ENCODE measurements at places on chromosomes 4 and X.

- no peak for DNase-seq
Observed at GRCh38 chrX:153819384-153820040, 10.8 kb downstream of the PDZD4 start.

- no peak for DNase-seq
Observed at GRCh38 chrX:39718981-39719380, 378.8 kb downstream of the BCOR start.

DNA sequence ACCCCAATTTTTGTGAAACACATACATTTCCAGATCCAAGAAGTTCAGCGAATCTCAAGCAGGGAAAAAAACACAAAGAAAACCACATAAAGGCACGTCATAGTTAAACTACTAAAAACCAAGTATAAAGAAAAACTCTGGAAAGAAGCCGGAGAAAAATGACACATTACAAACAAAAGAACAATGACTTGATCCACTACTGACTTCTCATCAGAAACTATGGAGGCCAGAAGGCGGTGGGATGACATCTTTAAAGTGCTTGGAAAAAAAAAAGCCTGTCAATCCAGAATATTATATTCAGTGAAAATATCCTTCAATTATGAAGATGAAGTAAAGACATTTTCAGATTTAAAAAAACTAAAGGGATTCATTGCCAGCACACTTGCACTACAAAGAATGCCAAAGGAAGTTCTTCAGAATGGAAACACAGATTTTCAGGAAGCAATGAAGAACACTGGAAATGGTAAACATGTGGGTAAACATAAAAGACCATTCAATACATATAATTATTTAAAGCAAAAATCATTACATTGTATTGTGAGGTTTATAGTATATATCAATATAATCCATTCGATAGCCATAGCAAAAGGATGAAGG is 32.6 kb upstream of the PPP2R2C start:
- DNase-seq: no peak

DNA sequence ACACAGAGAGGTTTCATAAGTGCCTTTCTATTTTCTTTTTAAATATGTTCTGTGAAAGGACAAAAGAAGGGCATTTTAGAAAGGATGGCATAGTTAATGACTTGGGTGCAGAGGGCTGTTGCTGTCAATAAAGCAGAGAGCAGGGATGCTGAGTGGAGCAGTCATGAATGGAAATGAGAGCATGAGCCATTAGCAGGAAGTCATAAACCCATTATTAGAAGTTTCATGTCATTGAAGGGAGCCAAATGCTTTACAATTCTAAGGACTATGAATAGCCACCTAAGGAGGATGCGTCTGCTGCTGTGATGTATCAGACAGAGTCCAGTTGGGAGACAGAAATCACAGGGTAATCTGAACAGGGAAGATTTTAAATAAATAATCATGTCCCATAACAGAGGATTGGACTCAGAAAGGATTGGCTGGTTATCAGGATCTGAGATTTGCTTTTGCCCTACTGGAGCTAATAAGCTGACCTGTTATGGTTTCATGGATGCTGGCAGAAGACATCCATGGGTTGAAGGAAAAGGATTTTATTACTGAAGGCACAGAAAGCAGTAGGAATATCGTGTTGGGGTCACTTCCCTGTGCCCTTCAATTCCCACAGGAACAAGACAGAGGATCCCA is 47.5 kb upstream of the WDR19 start:
- DNase-seq: no peak

DNA sequence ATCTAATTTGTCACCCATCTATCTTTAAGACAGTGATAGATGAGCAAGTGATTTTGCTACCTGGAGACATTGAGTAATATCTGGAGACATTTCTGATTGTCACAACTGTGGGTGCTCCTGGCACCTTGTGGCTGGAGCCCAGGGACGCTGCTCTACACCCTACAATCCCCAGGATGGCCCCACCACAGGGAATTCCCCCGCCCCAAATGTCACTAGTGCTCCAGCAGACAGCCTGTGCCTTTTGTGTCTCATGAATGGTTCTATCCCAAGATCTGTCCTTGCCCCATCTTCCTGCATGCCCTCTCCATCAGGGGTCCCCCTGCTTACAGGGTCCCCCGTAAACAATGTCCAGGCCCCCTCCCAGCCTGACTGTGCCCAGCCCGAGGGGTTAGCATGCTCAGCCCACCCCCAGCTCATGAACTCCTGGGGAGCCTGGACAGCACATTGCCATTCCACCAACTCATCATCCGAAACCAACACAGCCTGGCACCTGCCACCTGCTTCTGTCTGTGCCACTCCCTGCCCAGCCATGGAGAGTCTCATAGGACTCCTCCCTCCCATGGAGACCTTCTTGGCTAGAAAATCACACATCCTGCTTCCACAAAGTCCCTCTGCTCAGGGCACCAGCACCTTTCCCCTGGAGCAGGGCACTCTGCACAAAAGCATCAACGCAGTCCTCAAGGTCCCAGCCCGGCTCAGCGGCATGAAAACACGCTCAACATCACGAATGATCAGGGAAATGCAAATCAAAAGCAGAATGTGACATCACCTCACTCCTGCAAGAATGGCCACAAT is 5.7 kb downstream of the P2RY8 start:
- DNase-seq: no peak

DNA sequence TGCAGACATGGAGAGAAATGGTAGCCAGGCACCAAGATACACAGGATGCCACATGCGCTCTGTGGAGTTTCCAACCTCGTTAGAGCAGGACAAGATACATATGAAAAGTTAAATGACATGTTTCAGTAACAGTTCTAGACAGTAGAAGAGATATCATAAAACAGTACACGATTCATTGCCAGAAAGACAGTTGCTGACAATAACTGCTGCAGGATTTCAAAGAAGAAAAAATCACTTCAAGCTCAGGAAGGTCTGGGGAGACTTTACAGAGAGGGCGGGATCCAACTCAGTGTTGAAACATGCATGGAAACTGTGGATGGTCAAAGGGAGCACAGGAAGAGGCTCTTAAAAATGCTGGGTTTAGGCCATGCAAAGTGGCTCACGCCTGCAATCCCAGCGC is 31.0 kb downstream of the DCTD start:
- no peak for DNase-seq

DNA sequence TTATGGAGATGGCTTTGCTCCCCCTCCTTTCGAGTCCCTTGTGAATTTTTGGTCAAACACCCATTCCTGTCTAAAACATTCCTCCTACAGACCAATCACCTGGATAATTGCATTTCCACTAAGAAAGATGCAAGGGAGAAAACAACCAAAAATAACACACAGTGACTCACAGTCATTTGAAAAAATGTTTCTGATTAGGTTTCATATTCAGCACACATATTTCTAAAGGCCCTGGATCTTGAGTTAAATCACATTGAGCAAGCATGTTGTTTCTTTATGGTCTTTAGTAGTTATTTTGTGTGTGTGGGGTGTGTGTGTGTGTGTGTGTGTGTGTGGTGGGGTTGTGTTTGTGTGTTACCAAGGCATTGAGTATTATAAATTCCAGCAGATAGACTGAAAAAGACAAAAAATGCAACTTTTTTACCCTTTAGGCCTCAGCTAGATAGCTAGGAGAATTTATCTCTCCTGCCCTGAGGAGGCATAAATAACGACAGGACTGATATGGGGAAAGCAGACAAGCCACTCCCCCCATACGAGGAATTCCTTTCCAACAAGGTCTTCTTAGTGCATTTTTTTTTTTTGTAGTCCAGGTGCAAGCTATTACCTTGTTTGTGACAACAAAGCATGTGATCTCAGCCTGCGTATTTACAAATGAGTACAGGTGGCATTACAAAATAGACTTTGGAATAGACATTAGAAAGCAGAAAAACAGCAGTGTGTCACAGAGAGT is 265.4 kb upstream of the ADGRL3 start:
- no peak for DNase-seq

GRCh38 chrX:107709266-107709806 is 66.3 kb downstream of the TSC22D3 start:
- DNase-seq: no peak

DNA sequence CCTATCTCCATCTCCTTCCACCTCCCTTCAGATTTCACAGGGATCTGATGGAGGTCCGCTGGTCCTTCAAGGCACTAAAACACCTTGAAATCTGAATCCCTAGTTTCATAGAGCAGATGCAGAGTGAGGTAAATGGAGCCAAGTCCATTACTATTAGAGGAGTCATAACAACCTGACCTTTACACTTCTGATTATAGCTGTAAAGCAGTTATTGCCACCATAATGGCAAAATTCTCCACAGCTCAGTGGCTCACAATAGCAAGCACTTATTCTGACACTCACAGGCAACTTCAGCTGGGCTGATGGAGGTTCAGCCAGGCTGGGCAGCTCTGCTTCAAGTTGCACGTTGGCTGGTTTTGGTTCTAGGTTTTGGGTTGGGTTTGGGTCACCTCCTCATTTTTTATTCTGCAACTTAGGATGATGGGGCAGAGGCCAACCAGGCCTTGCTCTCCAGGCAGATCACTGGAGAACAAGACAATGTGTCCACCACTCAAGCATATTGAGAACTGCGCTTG is 51.4 kb upstream of the LRAT start:
- DNase-seq: no peak

GRCh38 chr4:166123546-166123945 is 250.5 kb downstream of the TLL1 start:
- no peak for DNase-seq

DNA sequence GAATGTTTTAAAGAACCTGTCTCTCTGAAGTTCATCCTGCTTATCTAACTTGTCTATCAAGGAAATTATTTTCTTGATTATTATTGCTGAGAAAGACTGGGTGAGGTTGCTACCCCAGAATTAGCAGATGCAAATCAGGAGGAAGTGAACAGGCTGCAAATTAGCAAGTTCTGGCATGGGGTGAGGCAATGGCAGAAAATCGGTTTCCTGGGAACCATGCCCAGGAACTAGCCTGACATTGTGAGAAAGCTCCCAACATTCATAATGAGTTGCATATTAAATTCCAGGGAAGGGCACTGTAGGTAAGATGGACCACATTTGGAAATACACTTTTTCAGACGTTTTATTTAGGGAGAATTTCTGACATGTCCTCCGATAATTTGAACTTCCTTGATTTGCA is 11.6 kb downstream of the ARSF start:
- no peak for DNase-seq

GRCh38 chr4:119103263-119103662 is 32.4 kb upstream of the MYOZ2 start:
- no peak for DNase-seq

GRCh38 chr4:147981305-147981704 is 249.4 kb downstream of the ARHGAP10 start:
- no peak for DNase-seq

GRCh38 chrX:115939636-115940160 is 230.8 kb upstream of the AGTR2 start:
- no peak for DNase-seq

DNA sequence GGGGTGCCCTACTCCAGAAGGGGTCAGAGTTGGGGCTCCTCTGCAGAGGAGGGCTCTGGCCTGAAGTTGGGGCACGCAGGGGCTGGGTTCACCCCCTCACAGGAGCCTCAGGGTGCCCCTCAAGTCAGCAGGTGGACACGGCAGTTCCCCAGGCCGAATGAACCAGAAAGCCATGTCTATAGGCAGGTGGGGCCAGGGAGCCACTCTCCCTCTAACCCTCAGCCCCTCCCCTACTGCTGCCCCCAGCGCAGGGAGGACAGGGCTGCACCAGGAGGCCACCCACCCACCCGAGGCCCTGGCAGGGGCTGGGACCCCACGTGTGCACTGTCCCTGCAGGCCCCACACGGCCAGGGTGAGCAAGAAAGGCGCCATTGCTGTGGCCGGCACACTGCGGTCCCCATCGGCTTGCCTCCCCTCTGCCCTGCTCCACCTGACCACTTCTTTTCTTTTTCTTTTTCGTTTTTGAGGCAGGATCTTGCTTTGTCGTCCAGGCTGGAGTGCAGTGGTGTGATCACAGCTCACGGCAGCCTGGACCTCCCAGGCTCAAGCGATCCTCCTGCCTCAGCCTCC is 83.8 kb downstream of the FAM53A start:
- DNase-seq: no peak
